Neuronal stem cell (in vitro differentiated cells): ENCODE measurements at places on chromosomes 6 and 20.

- no peaks in the 10 kb centered on the region for H3K27me3 ChIP-seq
- H3K4me3 ChIP-seq, result no peak overlapping the region
- H3K4me1 ChIP-seq, result peaks cover 5% of the 10 kb centered on the region
- DNase-seq, result no peak
- H3K36me3 ChIP-seq, result no peaks in the 10 kb centered on the region
- H3K27ac ChIP-seq, result no peak overlapping the region
These were observed 163.3 kb downstream of the CD83 start for GRCh38 chr6:14280766-14281293.

- H3K4me1 ChIP-seq, result no peaks in the 10 kb centered on the region
- no peaks in the 10 kb centered on the region for H3K27me3 ChIP-seq
- DNase-seq, result no peak
These were observed 891.4 kb downstream of the TFAP2A start for GRCh38 chr6:9523462-9523861.

- peak within 1 kb of the TSS; percentile 86 for H3K4me3 ChIP-seq
- no peaks in the 10 kb centered on the region for H3K27me3 ChIP-seq
- H3K27ac ChIP-seq, result no peak within 1 kb of the TSS
- H3K4me1 ChIP-seq, result peaks cover 20% of the 10 kb centered on the region
- no peak for DNase-seq
These were observed at the start of gene SDC4 for GRCh38 chr20:45347936-45348778. SDC4 (minus strand) TSS chr20:45348424; CDS start chr20:45348384, 40 bp downstream.

DNA sequence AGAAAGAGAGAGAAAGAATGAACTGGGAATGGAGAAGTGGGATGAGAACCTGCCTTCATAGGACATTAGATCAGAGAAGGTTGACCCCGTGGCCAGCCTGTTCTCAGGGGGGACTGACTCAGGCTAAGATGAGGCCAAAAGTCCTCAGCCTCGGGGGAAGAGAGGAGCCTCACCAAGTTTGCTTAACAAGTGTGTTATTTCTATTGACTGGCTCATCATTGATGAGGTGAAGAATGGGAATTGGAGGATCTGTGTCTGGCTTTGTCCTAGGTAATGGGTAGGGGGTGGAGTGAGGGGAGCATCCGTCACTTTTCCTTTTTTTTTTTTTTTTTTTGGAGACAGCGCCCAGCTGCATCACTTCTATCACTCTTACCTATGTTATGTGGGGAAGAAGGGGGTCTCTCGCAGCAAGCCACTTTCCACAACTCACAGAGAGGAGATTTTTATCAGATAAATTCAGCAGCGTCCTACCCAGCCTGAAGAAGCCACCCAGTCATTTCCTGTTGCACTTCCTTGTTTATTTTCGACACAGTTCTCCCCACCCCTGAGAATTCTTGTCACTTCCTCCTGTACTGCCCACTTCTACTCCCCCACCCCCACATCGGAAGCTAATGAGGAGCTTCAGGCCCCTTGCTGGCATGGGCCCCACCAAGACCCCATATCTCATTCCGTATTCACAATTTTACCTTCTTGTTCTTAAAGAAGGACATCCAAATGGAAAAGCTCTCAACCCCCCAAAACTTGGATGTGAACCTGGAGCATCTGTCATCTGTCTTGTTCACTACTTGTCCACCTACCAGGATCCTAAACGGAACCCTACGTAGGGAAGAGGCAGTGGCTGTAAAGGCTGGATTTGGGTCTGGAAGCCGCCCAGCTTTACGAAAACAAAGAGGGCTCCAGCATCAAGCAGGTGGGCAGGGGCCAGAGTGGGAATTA lies 2.8 kb upstream of the RNASET2 start:
- peaks cover 8% of the 10 kb centered on the region for H3K4me1 ChIP-seq
- no peaks in the 10 kb centered on the region for H3K36me3 ChIP-seq
- no peaks in the 10 kb centered on the region for H3K27me3 ChIP-seq
- H3K27ac ChIP-seq, result no peak overlapping the region

DNA sequence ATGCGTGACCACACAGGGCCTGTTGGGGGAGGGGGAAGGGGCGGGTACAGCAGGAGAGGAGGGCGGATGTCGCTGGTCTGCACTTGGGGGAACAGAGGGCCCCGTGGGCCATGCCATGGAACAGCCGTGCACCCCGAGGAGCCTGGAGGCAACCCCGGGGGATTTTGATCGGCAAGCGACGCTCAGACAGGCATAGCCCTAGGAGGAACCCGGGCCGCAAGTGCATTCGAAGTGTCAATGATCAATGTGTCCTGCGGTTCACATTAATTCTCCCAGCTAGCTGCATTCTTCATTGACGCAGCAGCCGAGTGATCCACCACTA lies 772.8 kb upstream of the DEFB115 start:
- DNase-seq, result no peak
- H3K36me3 ChIP-seq, result no peaks in the 10 kb centered on the region
- no peaks in the 10 kb centered on the region for H3K27me3 ChIP-seq
- H3K4me1 ChIP-seq, result no peaks in the 10 kb centered on the region

DNA sequence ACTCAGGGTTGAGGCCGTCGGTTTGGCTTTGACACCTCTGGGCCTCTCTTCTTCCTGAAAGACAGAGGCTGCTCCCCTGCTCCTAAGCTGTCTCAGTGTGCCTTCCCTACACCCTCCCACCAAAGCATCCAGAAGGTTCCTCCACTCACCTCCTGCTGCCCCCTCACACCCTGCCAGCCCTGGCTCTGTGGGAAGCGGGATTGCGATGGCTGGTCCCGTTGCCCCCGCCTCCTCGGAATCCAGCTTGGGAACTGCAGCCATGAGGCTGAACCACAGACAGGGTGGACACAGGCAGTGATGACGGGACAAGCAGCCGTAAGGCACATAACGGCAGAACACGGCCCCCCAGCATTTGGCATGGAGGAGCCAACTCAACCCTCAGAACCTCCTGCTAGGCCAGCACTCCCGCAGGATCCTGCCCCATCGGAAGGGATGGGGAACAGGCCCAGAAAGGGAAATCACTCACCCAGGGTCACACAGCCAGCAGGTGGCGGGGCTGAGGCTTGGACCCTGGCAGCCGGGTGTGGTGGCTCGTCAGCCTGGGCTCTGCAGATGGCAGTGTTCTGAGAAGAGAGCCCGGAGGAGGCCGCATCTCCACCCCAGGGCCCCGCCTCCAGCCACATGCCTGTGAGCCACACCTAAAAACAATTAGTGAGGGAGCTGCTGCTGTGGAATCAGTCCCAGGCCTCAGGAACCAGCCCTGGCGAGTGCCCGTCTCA lies 139.6 kb downstream of the PHACTR3 start:
- no peaks in the 10 kb centered on the region for H3K27me3 ChIP-seq
- no peaks in the 10 kb centered on the region for H3K36me3 ChIP-seq
- H3K27ac ChIP-seq, result no peak overlapping the region
- no peak overlapping the region for H3K4me3 ChIP-seq

DNA sequence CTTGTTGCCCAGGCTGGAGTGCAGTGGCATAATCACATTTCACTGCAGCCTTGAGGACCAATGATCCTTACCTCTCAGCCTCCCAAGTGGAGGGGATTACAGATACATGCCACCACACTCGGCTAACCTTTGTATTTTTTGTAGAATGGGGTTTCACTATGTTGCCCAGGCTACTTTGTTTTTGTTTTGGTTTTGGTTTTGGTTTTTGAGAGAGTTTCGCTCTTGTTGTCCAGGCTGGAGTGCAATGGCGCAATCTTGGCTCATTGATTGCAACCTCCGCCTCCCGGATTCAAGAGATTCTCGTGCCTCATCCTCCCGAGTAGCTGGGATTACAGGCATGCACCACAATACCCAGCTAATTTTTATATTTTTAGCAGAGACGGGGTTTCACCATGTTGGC lies 105.5 kb downstream of the BMP7 start:
- H3K4me3 ChIP-seq, result no peak overlapping the region
- no peak for DNase-seq
- H3K4me1 ChIP-seq, result no peaks in the 10 kb centered on the region
- H3K27me3 ChIP-seq, result no peaks in the 10 kb centered on the region
- H3K36me3 ChIP-seq, result no peaks in the 10 kb centered on the region
- H3K27ac ChIP-seq, result no peak overlapping the region
